ENCODE measurements at places on chromosomes 7 and 10.

- H3K27ac ChIP-seq: no peak overlapping the region
- H3K4me1 ChIP-seq: no peaks in the 10 kb centered on the region
- H3K4me3 ChIP-seq: no peak overlapping the region
- peaks cover 6% of the 10 kb centered on the region for H3K27me3 ChIP-seq
These were observed 10.4 kb upstream of the ATXN7L1 start for GRCh38 chr7:105886776-105887175.

GRCh38 chr10:66038623-66039022 lies 887.2 kb upstream of the LRRTM3 start:
- no peaks in the 10 kb centered on the region for H3K27me3 ChIP-seq
- no peaks in the 10 kb centered on the region for H3K4me1 ChIP-seq
- H3K27ac ChIP-seq: no peak overlapping the region
- no peaks in the 10 kb centered on the region for H3K36me3 ChIP-seq
- no peak for DNase-seq

DNA sequence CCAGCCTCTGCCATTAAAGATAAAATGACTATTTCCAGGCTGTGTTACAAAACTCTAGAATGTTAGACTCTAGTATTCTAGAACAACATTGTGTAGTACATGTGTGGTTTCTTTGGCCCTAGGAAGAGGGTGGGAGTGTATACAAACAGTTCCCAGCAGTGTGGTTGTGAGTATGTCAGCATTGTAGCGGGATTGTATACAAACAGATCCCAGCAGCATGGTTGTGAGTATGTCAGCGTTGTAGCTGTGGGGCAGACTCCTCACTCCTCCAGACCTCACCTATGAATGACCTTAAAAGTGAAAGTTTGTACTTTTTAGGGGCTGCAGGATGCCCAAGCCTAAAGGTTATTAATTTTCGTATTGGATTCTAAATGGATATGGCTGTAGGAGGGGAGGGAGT lies 6.9 kb upstream of the ACSL5 start:
- peaks cover 4% of the 10 kb centered on the region for H3K27me3 ChIP-seq
- H3K27ac ChIP-seq: no peak overlapping the region
- no peak overlapping the region for H3K4me3 ChIP-seq
- no peak for DNase-seq
- no peaks in the 10 kb centered on the region for H3K36me3 ChIP-seq

GRCh38 chr7:88929719-88930118 lies 134.2 kb upstream of the TEX47 start:
- H3K27ac ChIP-seq: no peak overlapping the region
- H3K27me3 ChIP-seq: no peaks in the 10 kb centered on the region
- H3K4me1 ChIP-seq: no peaks in the 10 kb centered on the region
- H3K36me3 ChIP-seq: no peaks in the 10 kb centered on the region
- DNase-seq: no peak

- no peak for DNase-seq
- H3K4me1 ChIP-seq: peaks cover 7% of the 10 kb centered on the region
- H3K27ac ChIP-seq: no peak overlapping the region
- peaks cover 2% of the 10 kb centered on the region for H3K36me3 ChIP-seq
- no peak overlapping the region for H3K4me3 ChIP-seq
These were observed 81.5 kb downstream of the DNAH11 start for GRCh38 chr7:21624320-21624719.

DNA sequence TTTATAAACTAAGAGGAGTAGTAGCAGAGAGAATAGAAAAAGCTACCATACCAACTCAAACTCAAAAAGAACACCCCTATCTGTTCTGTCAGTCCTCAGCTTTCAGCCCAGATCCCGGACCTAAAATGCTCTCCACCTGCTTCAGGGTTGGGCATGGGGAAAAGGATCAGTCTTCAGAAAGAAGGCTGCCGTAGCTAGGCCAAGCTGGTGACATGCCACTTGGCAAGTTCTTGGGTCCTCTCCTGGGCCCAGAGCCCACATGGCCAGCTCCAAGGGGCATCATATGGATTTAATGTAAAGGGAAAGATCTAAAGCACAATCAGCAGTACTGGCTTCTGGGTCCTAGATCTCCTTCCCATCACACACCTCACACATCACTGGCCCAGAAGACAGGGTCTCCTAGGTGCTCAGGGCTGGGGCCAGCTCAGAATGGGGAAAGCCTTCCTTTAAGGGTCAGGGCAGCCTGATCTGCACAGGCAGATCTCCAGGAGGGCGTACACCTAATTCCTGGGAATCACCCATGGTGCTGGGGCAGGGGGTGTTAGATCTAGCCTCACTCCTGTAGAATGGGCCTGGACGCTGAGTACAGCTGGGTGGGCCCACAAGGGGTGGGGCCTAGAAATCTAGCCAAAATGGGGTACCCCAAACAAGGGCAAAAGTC lies 2.5 kb downstream of the VAX1 start:
- H3K27ac ChIP-seq: peak overlapping the region; percentile 69
- H3K36me3 ChIP-seq: peaks cover 13% of the 10 kb centered on the region
- no peak for DNase-seq
- H3K4me1 ChIP-seq: peaks cover 21% of the 10 kb centered on the region

Data from stimulated activated naive B cell treated with anti-CD40 and anti-IgM and Interleukin-4, amounts not matched to agents 10 μg/mL and 1 μg/mL and 100 μg/mL, for 72 hours (primary cell).